ENCODE measurements at places on chromosomes 7 and 10.

GRCh38 chr10:33975481-33975880, 641.0 kb upstream of the NRP1 start:
- DNase-seq, result no peak

GRCh38 chr7:8973601-8974000, 540.2 kb downstream of the NXPH1 start:
- no peak for DNase-seq

DNA sequence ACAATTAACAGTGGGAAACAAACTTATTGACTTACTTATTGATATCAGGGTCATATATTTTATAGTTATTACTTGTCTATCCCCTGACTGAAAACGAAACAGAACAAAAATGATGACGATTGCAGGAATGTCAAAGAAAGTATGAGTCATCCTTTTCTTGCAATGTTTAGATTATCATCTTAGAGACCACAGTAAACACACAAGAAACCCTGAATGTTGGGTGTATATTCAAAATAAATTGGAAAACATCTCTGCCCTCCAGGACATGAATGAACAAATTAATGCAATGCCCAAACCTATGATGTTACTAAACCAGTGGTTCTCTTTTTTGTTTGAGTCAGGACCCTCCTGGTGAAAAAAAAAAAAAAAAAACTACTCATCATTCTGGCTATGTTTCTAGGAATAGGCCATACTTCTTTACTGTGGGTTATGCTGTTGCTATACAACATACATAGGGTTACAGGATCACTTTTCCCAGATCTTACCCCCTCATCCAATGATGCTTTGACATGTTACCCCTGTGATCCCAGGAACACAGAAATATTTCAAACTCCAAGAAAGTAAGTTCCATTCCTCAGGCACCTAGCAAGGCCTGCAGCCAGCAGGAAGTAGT, 623.4 kb upstream of the IGFBP3 start:
- DNase-seq, result no peak

DNA sequence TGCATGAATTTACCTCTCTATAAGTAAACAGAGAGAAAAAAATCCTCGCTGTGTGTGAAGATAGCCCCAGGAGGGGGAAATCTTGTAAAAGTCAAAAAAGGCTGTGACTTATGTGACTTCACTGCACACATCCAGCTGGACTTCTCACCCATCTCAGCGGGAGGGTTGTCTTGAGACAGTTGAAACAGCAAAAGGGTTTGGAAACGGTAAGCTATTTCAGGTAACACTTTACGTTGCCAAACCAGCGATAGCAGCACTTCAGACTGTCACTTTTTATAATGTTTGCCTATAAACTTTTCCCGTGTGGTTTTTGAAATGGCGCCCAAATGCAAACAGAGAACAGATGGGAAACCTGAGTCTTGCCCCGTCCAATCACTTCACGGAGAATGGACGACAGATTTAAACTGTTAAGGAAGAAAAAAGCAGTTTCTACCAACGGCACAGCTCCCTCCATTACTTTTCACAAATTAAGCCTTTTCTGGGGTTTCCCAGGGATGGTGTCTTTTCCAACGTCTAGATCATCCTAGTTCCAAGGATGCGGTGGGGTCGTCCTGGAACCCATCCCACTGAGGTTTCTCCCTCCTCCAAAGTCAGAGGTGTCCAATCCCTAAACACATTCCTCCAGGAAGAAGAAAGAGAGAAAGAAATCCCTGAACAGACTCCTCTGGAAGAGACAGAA, 25.2 kb downstream of the FGFR2 start:
- no peak for DNase-seq

DNA sequence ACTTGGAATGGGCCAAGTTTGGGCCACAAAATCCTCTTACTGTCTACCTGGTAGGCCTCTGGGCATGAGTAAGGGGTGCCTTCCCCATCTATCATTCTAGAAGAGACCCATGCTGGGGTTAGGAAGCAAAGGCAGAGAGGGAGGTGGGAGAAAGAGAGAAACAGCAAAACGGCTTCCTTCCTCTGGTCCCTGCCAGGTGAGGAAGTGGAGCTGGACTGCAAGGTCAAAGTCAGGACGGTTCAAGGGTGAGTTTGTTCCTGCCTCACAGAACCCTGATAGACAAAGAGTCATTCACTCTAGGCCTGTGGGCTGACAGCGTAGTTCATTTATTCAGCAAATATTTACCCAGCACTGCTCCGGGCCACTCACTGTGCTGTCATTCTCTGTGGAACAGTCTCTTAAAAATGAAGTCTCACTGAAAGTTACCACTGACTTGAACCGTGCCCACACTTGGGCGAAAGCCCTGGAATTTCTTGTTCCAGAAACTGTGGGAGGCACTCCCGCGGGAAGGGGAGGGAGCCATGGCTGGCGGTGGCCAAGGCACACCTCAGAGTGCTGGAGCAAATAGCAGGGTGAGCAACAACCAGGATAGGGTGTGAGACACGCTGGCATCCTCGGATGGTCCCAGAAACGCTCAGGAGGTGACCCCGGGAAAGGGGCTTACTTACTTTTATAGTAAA, 26.2 kb upstream of the ECHDC3 start:
- DNase-seq, result no peak

DNA sequence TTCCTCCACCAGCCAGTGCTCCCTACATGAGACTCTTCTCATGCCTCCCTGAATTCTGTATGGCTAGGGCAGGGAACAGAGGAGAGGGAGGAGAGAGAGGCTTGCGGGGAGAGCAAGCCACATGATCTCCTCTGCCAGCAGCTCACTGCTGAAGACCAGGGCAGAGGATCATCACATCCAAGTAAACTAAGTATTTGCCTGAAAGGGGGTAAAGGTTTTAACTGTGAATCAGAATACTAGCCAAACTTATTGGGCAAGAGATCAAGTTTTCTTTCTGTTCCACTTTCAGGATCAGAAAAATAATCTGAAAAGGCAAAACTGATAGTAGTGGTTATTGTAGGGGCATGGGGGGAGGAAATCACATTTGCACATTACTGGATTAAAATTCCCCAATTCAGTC, 17.8 kb upstream of the ERCC6 start:
- DNase-seq, result no peak
